NCI-H1417 treated with DMSO at 0.1 percent for 48 hours (cell line): ENCODE measurements at places on chromosomes 12 and 14.

- DNase-seq, result no peak
Measured at GRCh38 chr12:14326699-14327098, 38.8 kb upstream of the ATF7IP start.

DNA sequence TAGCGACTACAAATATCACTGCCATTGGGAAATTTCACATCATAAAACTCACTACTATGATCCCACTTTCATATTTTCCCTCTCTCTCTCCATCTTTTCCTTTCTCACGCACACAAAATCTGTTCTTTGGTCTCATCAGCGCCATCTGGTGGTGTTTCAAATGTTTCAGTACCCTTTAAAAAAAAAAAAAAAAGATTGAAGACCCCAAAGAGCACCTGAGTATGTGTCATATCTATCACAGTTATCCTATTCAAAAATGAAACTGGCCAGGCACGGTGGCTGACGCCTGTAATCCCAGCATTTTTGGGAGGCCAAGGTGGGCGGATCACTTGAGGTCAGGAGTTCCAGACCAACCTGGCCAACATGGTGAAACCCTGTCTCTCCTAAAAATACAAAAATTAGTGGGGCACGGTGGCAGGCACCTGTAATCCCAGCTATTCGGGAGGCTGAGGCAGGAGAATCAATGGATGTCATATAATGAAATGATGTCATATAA lies 72.4 kb downstream of the TTC9 start:
- DNase-seq, result peak; percentile 65

GRCh38 chr12:86666316-86666715 lies 410.1 kb upstream of the MGAT4C start:
- DNase-seq, result no peak

DNA sequence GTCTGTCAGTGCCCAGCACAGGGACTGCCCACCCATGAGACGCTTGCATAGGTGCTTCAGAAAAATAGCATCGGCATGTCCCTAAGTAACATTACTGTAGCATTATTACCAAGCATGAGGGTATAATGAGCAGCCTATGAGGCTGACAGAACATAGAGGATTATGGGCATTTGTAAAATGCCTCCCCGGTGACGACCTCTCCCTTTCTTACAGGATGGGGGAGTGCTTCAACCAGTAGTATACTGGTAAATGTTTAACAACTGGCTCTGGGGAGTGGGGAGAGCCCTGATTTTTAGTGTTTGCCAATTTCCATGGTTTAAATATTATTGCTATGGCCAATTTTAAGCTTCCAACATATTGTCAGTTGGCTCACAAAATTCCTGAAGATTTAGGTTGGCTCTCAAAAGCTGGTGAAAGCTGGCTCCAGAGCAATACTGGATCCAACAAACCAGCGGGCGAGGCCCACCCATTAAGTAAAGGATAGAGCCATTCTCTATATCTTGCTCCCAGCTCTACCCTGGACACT lies 104.5 kb downstream of the ETNK1 start:
- no peak for DNase-seq

GRCh38 chr12:105330931-105331804 lies 677 bp downstream of the C12orf75 start:
- DNase-seq, result no peak

DNA sequence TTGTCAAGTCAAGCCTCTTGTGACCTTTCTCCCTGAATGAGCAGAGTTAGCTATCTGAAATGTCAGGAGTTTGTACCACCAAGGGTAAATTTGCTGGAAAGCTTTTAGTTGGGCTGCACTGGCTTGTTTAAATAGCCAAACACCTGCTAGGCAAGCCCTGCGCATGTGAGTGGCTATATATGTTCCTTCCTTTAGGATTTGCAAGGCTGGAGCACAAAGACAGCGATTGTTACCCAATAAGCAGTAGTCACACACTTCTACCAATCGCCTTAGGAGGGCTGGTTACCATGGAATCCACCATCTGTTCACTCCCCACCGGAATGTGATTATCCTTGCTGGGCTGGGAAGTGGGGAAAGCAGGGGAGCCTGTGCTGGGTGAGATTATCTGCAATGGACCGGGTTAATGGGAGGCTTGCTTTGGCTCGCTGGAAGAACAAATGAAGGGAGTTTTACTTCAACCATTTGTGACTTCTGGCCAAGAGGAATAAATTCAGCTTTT lies 102.5 kb downstream of the FGD4 start:
- peak; percentile 93 for DNase-seq

- DNase-seq, result no peak
Measured at GRCh38 chr14:76531821-76532318, 155.9 kb downstream of the ESRRB start.

GRCh38 chr14:40282196-40282595 lies 850.0 kb upstream of the FBXO33 start:
- no peak for DNase-seq

DNA sequence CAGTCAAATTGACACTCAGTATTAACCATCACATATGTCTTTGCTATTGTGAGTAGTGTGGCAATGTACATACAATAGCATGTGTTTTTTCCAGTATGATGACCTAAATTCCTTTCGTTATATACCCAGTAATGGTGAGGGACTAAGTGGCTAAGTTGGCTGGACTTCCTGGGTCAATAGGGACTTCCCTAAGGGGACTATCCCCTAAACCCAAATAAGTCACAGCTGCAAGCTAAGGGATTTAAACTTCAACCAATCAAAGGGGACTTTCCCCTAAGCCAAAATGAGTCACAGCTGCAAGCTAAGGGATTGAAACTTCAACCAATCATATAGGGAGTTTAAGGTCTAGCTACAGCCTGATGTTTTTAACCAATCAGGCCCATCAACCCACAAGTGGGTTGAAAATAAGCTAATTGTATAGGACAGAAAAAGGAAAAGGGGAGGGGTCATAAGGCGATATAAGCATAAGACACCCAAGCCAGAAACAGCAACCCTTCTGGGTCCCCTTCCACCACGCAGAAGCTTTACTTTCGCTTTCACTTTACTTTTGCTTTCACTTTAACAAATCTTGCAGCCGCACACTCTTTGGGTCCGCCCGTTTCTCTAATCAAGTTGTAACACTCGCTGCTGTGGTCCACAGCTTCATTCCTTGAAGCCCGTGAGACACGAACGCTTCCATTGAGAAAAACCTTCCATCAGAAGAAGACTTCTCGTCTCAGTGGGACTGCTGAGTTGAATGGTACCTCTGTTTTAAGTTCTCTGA lies 404.4 kb downstream of the FLRT2 start:
- no peak for DNase-seq

GRCh38 chr14:104895786-104896661 lies 28.7 kb upstream of the PLD4 start:
- peak; percentile 17 for DNase-seq

- DNase-seq, result no peak
Measured at GRCh38 chr12:71187379-71187778, 29.6 kb upstream of the TSPAN8 start.

DNA sequence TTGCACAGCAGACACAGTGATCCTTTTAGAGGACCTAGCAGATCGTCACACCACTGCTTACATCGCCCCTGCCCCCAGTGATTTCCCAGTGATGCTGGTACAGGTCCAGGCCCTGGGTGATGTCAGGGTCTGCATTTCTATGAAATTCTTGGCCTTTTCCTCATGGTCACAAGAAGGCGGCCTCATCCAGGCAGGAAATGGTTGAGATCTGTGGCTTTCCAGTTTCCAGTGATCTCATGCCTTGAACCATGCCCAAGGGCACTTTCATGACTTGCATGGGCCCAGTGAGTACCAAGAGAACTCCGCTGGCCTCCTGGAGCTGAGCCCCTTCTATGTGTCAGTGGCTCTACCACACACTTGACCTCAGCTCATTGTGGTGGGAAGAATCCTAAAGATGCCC lies 41.9 kb upstream of the BDKRB2 start:
- DNase-seq, result no peak

DNA sequence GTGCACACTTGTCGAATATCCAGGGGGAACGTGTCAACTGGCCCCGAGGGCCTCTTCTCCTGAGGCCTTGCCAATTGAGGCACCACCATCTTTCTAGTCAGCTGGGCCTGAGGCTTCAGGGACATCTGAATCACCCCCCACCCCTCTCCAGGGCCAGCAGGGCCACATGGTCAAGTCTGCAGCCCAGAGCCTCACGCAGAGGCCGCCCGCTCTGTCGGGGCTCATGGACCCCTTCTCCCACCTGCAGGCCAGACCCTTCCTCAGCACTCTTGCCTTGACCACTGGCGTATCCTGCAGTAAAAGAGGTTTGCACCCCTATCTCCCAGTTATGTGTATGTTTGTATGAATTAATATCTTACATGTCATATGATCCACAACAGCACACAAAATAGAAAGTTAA lies 182.3 kb downstream of the CALM1 start:
- no peak for DNase-seq

DNA sequence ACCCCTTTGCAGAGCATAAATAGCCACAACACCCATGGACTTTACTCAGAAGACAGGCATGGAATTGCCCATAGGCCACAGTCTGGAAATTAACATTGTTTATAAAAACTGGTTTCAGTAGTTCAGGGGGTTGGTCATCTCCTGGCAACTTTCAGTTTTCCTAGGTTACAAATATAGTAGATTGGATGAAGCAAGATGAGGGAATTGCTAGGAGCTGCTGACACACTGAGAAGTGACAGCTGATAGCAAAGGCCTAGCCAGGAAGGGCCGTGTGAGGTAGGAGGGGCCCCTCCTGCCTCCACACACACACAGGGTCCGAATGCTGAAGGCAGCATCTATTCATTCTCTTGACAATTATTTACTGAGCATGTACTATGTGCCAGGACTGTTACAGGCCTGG lies 8.3 kb downstream of the GALNT16 start:
- DNase-seq, result no peak

GRCh38 chr12:64621257-64621942 lies 11.1 kb downstream of the RASSF3 start:
- DNase-seq, result no peak

- DNase-seq, result no peak
Measured at GRCh38 chr14:75018694-75019093, 16.0 kb downstream of the EIF2B2 start.

DNA sequence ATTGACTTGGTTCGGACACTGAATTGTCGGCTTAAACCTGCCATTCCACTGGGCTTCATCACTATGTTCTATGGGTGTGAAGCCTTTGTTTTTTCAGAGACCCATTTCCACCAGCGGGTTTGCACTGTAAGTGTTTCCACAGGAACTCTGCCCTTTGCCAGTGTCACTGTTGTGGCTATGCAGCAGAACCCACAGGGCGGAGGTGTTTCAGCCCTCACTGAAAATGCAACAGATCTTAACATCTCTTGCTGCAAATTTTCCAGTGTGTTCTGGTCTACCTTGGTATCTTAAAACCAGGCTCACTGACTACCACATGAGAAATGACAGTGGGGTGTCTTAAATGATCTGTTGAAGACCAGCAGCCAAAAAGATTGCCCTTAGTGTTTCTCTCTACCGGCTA lies 21.1 kb downstream of the PRKCH start:
- no peak for DNase-seq

- DNase-seq, result no peak
Measured at GRCh38 chr12:132204063-132204792, 60.0 kb downstream of the NOC4L start.

GRCh38 chr14:102902523-102903247 lies 19.8 kb upstream of the AMN start:
- DNase-seq, result no peak

- DNase-seq, result no peak
Measured at GRCh38 chr14:105118646-105119407, 49.7 kb downstream of the JAG2 start.

DNA sequence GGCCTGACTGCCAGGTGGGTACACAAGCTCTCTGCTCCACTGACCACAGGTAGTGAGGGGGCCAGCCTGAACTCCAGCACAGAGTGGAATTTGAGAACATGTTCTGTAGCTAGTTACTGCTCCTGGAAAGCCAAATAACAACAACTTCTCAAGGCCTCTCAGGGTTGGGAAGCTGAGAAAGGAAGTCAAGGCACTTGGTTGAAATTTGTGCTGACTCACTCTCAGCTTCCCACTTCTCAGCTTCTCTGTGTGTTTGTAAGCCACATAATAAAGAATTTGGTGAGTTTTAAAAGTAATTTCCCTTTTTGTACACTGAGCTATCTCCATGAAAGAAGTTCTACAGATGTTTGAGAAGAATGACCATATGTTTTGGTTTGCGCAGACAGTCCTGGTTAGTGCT lies 234.9 kb downstream of the KTN1 start:
- no peak for DNase-seq

- no peak for DNase-seq
Measured at GRCh38 chr12:42361909-42362646, 36.1 kb downstream of the PPHLN1 start.
